NCI-H345 (cell line): ENCODE measurements at places on chromosomes 12 and 14.

GRCh38 chr14:59313144-59313651 lies 124.7 kb downstream of the DAAM1 start:
- no peak for DNase-seq

- peak; percentile 16 for DNase-seq
Observed at GRCh38 chr14:99252940-99253868, 18.8 kb downstream of the BCL11B start.

- DNase-seq: peak; percentile 80
Observed at GRCh38 chr14:60327447-60328331, 78.7 kb downstream of the PPM1A start.

GRCh38 chr12:96399919-96400630 lies at the start of gene CDK17:
CDK17 (minus strand) TSS chr12:96400439; CDS start chr12:96334836, 65,603 bp downstream.
- DNase-seq: peak; percentile 82

DNA sequence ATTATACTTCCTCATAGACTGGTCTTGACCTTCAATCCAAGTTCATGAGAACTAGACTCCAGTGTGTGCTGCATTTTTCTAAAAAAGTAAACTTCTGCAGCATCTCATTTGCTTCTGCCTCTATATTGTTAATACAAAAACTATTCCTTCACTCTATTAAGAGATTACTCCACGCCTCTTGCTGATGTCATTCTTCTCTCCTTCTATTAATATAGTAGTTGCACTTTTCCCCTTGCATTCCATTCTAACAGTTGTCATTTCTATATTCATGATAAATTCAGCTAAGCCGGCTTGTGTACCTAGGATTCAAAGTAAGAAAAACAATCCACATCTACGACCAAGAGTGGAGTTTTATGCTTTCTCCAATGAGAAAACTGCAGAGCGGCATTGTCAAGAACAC lies 480.4 kb upstream of the NOVA1 start:
- DNase-seq: no peak

- no peak for DNase-seq
Observed at GRCh38 chr14:91228112-91229004, 16.1 kb downstream of the GPR68 start.

DNA sequence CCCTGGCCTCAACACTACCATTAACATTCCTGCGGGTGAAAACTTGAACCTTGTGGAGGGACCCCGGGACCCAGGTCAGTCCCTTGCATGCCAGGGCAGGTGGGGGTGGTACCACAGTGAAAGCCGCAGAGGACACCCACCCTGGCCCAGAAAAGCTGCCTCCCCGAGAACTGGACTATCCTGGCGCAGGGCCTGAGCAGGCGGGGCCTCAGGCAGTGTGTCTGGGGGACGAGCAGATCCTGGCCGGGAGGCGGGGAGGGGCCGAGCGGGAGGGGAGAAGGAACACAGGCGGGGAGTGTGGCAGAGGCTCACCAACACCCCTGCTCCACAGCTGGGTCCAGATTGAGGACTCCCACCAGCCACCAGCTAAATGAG lies 10.0 kb downstream of the AHNAK2 start:
- DNase-seq: peak; percentile 68

DNA sequence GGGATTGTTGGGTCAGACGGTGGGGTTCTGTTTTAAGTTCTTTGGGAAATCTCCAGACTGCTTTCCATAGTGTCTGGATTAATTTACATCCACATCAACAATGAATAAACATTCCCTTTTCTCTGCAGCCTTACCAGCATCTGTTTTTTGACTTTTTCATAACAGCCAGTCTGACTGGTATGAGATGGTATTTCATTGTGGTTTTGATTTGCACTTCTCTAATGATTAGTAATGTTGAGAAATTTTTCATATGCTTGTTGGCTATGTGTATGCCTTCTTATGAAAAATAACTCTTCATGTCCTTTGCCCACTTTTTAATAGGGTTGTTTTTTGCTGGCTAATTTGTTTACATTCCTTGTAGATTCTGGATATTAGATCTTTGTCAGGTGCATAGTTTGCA lies 140.8 kb upstream of the CNTN1 start:
- DNase-seq: no peak

GRCh38 chr12:19220852-19221466 lies 91.4 kb downstream of the PLEKHA5 start:
- no peak for DNase-seq

DNA sequence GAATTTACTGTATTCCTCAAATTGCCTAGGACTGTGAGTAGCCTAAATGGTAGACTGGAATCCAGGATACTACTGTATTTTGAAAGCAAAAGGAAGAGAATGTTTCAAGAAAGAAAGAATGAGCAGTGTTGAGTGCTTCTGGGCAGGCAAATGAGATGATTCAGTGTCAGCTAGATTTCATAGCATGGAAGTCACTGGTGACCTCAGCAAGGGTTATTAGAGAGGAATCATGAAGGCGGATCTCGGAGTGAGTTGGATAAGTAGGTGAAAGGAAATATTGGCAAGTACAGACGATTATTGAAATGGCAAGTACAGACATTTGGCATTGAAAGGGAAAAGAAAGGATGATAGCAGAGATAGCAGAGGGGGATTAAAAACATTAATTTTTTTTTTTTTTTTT lies 27.1 kb downstream of the VRK1 start:
- DNase-seq: no peak
